ENCODE measurements at places on chromosomes 7 and 10.

GRCh38 chr10:82150123-82150900 is 275.3 kb downstream of the NRG3 start:
- DNase-seq = peak; percentile 13

DNA sequence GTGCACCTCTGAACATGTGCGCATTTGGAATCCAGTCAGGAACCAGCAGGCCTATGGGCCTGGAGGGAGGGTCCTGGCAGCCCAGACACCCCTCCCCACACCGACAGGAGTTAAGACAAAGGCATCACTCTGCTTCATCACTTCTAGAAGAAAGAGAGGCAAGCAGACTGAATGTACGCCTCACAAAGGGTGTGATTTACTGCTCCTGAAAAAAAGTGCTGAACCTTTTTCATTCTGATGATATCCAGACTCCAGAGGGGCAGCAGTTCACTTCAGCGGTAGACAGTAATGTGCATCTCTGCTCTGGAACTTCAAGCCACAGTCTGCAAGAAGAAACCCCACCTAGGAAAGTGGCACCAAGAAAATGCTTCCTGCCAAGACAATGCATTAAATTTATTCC is 88.2 kb upstream of the TMEM72 start:
- DNase-seq = no peak

DNA sequence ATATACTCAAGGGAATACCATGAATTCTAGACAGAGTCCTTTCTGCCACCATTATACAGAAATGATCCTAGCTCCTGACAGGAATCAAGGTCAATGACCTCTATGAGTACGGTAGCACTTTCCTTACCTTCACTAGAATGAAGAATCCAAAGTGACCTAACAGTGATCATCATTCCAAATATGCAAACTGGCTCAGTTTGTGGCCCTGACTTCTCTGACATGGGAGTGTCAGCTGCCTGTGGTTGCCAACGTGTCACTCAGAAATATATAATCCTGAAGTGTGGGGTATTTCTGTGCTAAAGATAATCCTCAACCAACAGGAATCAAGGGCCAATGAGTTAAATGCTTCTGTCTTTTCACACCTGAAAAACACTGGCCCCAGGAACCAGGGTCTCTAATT is 45.7 kb downstream of the COPG2 start:
- no peak for DNase-seq

- DNase-seq = no peak
Measured at GRCh38 chr10:124245806-124246440, 152.5 kb upstream of the CHST15 start.

DNA sequence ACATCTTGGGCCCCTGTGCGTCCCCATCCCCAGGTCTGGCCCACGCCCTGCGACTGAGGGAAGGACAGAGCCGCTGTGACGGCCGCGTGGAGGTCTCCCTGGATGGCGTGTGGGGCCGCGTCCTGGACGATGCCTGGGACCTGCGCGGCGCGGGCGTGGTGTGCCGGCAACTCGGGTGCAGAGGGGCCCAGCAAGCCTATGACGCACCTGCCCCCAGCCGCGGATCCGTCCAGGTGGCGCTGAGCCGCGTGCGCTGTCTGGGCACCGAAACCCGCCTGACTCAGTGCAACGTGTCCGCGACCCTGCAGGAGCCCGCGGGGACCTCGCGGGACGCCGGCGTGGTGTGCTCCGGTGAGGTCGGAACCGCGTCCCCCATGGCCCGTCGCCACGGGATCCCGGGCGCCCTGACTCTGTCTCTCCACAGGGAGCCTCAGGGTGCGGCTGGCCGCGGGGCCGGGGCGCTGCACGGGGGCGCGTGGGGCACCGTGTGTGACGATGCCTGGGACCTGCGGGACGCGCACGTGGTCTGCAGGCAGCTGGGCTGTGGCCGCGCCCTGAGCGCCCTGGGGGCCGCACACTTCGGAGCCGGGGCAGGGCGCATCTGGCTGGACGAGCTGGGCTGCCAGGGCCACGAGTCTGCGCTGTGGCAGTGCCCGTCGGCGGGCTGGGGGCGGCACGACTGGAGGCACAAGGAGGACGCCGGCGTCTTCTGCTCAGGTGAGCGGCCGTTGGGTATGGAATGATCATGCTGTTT is 5.9 kb downstream of the SCART1 start:
- DNase-seq = no peak

DNA sequence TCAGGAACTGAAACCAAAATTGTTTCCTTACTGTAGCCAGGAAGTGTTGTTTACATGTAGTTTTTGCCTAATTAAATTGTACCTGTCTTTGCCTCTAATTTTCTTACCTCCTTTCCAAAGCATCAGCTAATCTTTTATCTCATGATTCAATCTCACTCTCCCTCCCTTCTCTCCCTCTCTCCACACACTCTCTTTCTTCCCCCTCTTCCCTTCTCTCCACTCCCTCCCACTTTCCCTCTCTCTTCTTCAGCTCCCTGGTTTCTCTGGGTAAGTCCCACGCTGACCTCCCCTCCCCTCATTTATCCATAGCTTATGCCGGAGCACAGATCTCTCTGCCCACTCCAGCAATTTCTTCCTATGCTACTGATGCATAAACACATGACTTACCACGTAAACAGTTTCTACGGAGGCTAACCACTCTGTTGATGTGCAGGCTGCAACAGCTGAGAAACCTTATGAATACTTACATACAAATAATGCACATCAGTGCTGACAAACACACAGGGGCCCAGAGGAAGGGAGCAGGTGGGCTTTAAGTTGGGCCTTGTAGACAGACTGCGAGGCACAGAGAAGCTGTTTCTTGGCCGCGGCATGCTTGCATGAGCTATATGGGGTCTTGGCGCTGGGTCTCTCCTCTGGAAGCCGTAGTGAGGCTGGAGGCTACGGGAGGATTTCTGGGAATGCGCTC is 174.4 kb upstream of the PLXNA4 start:
- no peak for DNase-seq

DNA sequence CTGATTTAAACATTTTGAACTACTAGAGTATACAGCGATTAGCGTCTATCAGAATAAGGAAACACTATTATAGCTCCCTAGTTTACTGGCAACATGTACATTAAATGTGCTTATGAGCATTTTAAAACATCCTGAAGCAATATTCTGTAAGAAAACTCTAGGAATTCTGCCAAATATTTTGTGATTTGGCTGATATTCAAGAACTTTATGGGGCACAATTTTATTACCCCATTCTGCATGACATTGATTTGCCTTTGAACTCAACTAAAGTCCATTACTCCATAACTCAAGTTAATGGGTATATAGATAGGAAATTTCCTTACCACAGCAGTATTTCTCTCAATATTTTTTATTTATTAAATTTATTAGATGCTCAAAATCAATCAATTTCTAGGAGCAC is 369.9 kb upstream of the KCND2 start:
- DNase-seq = no peak

DNA sequence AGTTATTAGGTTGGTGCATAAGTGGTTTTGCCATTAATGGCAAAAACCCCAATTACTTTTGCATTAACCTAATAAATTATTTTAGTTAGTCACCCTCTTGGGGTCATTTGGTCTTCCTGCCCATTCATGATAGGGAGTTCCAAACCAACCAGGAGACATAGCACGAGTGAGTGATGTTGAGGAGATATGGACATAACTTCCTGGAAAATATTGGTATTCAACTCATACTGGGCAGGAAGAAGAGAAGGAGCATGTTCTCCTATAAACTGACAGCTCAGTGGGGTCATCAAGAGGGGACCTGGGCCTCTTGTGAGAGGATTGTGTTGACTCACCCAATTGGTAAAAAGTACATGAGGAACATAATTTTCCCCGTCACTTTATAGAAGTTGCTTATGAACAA is 23.7 kb downstream of the SPAG6 start:
- DNase-seq = no peak

- DNase-seq = no peak
Measured at GRCh38 chr10:90602862-90603610, 254.8 kb downstream of the HTR7 start.

DNA sequence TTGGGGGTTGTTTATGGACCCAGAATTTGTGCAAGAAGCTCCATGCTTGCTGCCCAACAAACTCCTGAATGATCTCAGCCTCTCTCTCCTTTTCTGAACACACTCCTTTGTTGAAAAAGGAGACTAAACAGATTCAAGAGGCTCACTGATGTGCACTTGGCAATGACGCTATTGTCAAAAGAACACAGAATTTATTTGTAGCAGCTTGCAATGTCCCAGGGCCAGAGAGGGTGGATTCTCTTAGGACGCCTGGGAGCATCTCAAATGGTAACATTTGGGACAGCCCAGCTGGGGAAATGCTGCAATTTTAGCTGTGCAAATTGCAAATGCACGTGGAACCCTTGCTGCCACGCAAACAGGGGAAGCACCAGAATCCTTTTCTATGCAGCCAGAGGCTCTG is 79.9 kb downstream of the GPR26 start:
- no peak for DNase-seq

- no peak for DNase-seq
Measured at GRCh38 chr7:108014215-108014614, 11.3 kb upstream of the LAMB1 start.

GRCh38 chr10:97450828-97451227 is 4.9 kb downstream of the ZDHHC16 start:
- DNase-seq = no peak

DNA sequence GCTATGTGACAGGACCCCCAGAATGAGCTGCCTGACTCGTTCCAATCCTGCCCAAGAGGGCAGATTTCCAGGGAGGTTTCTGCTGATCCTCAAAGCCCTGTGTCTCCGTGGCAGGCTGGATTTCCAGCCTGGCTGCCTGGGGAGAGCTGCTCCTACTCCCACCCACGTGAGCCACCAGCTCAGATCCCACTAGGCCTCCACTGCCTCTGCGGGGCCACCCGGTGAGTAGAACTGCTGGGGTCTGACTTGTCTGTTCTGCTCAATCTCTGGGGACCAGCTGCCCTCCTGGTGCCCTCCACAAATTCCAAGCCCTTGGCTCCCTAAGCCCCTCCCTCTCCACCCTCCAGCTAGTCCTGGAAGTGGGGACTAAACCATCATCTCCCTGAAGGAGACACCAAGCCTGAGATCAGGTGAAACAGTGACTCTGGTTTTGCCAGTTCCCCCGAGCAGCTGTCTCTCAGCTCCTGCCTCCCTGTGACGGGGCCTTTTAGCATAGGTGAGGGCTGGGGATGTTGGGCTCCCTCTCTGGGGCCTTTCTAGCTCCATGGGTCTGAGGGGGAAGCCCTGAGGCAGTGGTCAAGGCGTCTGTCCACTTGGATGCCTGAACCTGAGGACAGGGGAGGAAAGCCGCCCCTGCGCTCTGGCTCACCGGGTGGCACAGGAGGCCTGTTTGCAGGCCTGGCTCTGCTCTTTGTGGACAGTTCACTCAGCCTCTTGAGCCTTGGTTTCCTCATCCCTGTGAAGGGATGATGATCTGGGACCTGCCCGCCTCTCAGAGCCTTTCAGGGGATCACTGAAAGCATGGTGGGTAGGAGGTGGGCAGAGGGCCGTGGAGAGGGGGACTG is 5.6 kb downstream of the FAM241B start:
- DNase-seq = no peak

DNA sequence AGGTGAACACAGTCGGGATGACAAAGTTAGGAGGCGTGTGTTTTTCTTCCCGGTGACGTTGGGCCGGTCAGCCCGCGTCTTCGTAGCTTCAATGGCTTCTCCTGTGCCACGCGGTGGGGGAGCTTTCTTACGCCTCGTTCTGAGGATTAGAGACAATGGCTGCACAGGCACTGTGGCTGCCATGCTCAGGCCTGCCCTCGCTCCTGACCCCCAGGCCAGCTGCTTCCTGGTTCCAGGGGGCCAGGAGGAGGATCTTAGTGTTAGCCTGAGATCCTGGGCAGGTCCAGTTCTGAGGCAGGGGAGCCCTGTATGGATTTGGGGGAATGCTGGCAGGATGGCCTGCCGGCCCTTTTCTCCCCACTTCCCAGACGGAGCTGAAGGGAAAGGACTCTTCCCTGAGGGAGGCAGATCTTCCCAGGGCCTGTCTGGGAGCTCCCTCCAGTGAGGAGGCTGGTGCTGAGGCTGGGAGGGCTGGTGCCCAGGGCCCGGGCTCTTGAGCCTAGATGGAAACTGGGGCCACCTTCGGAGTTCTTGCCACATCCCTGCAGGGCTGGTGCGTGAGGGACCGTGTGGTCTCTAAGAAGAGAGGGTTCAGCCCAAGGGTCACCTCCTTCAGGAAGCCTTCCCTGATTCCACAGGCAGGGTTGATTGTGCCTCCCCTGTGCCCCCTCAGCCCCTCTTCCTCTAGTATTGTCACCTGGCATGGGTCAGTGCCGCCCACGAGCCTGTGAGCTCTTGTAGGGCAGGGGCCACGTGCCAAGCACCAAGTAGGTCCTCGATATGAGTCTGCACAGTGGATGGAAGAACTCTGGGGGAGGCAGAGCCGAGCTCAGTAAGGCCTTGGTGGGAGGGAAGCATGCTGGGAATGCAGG is 101.4 kb downstream of the GRK5 start:
- no peak for DNase-seq

DNA sequence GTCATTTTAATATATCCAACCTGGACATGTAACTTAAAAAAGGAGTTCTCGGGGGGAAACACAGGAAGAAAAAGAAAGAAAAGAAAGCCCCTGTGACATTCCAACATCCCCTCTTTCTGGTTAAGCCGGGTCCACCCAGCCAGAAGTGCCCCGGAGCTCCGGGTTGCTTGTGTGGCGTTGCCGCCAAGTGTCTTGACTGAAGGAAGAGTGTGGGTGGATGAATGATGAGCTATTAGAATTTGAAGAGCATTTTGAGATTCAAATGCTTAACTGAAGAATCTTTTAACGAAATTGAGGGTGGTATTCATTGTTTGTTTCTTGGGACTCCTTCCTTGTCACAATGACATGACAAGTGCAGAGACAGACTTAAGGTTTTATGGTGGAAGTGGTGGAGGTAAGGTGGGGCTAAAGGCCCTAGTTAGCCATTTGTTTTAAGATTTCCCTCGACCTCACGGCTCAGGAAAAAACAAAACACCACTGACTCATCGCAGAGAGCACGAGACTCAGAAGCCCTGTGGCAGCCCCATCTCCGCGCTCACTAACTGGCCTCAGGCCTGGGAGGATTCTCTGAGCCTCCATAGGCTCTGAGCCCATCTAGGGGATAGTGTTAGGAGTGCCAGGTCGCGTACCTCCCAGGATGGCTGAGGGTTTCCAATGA is 1.8 kb upstream of the GLI3 start:
- no peak for DNase-seq

- no peak for DNase-seq
Measured at GRCh38 chr10:123045961-123046731, 37.3 kb downstream of the ACADSB start.

DNA sequence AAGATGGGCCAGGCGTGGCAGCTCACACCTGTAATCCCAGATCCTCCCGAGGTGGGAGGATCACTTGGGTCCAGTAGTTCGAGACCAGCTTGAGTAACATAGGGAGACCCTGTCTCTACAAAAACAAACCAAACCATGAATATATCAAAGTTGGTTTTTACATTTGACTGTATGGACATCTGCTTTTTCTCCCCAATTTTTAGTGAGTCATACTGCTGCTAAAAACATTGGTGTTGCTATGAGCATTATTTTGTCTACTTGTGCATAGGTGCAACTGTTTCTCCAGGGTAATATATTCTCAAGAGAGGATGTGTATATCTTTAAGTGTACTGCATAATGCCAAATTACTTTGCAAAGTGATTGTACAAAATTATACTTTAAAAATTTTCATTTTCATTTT is 769 bp upstream of the TMEM248 start:
- DNase-seq = no peak

- DNase-seq = no peak
Measured at GRCh38 chr10:91103384-91104192, 116.9 kb upstream of the PCGF5 start.

All from activated T-cell treated with anti-CD3 and anti-CD28 coated beads, Interleukin-2, amount 50 U/mL, for 48 hours (primary cell).